ENCODE measurements at places on chromosomes 7 and 10.

DNA sequence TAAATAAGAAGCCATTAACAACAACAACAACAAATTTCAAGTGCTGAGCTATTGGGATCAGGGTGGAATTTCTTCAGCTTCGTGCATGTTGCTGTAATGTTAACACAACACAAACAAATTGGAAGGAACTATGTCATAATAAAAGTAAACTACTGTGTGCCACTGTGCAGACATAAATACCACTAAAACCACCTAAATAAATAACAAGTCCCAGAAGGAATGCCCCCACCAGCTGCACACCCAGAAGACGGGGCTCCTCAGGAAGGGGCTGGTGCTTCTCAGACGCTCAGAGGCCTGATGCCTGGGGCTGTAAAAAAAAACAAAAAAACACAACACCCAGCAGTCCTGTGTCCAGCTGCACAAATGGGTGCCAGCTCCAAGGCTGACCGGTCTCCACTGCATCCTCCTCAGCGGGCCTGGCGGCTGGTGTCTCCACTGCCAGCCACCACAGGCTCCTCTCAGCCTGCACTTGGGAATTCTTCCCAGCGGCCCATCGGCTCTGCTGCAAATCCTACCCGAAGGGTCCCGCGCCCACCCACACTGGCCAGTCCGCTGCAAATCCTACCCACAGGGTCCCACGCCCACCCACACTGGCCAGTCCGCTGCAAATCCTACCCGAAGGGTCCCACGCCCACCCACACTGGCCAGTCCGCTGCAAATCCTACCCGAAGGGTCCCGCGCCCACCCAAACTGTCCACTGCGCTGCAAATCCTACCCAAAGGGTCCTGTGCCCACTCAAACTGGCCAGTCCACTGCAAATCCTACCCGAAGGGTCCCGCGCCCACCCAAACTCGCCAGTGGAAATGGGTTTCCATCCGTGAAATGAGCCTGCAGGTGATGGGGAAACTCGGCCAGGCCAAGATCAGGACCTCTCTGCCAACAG lies 35.8 kb upstream of the DNAAF5 start:
- DNase-seq, result no peak

- DNase-seq, result no peak
Measured at GRCh38 chr10:97003151-97003803, 171.2 kb downstream of the LCOR start.

DNA sequence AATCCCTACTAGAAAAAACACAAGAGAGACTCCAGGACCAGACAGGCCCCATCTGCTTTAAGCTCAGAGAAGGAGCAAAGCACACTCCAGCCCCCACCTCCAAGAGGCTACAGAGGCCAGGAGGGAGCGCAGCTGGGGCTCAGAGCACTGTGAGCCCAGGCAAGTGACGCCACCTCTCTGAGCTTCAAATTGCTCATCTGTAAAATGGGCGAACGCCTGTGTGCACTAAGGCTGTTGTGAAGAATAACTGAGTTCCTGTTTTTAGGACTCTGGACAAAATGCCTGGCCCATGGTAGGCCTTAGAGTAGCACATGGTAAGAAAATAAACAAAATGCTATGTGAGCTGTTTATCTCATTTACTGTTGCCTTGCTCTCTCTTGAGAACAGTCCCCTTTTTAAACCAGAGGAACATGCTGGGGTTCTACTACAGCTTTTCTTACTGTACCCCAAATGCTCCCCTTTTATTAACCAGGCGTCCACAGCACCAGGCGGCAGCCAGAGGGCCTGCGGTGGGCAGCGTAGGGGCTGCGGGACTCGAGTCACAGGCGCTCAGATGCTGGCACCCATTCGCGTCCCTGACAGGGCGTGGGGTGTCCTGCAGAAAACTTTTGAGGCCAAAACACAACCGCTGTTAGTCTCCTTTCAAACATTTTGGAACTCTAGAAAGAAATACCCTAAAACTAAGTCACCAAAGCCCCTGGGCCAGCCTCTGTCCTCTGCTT lies 103.8 kb downstream of the TAX1BP1 start:
- no peak for DNase-seq

- no peak for DNase-seq
Measured at GRCh38 chr10:90318659-90319058, 539.2 kb downstream of the HTR7 start.

DNA sequence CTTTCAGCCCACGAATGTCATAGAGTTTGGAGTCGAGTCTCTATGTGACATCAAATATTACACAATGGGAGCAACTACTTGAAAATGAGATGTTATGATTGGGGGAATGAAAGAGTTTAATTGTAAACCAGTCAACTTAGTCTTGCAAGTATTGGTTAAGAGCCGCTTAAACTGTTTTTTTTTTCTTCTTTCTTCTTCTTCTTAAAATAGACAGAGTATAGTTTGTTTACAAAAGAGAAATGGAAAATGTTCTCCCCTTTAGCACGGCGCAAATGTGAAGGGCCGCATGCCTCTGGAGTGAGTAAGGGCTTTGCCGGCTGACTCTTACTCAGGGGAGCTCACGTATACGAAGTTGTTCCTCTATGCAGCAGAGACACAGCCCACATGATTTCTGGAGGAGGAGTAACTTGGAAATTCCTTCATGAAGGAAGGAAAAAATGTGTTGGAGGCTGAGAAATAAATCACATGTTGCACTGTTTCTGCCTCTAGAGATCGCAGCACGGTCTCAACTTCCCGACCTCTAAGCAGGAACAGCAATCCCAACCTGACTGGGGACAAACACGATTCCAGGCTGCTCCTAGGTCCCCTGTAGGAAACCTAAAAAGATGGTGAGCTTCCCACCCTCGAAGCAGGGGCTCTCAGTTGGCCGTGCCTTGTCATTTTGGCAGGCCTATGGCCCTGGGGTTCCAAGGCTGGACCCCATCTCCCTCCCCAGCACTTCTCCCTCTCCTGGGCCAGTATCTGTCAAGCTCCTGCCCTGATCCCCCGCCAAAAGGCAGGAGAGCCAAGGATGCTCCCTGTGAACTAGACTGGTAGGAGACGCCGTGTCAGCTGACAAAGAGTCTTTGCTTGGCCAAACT lies 44.8 kb downstream of the MYOF start:
- no peak for DNase-seq

GRCh38 chr7:12851841-12852240 lies 164.4 kb downstream of the ARL4A start:
- no peak for DNase-seq

- DNase-seq, result no peak
Measured at GRCh38 chr7:1251796-1252539, 19.3 kb downstream of the UNCX start.
